ENCODE measurements at places on chromosomes 4 and X. TPM values are rescaled to one million over a fixed set of nuclear protein-coding genes. Genes with fewer than 3 reads are reported as not detected.
A peak's percentile ranks its signal among the peaks of the same experiment; 100 is the strongest.

The ETDC gene
- total RNA-seq, result not detected

The KIAA1210 gene
- total RNA-seq, result not detected

The MTTP gene
- 0.38 TPM for total RNA-seq

GRCh38 chrX:85903692-85904471 lies 143.5 kb downstream of the CHM start:
- DNase-seq, result peak; percentile 45

DNA sequence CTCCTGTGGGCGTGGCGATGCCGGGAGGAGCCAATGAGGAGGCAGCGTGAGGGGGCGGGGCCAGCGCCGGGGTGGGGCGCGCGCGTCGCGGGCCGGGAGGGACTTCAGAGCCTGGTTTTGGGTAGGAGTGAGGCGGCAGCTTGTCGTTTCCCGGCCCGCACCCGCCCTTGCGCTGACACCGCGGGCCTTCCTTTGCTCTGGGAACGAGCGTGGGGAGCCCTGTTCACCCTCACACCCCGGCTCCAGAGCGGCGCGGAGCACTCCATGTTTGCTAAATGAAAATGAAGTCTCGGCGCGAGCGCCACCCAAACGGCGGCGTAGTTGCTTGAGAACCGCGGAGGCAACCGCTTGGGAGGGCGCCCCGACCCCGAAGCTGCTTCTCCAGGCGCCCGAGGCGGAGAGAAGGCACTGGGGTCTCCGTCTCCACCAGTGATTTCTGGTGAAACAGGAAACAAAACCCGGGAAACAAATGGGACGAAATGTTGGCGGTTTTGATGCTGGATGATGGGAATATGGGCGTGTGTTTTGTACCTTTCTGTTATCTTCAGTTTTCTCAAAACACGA lies 497 bp upstream of the GRPEL1 start:
- DNase-seq, result no peak

DNA sequence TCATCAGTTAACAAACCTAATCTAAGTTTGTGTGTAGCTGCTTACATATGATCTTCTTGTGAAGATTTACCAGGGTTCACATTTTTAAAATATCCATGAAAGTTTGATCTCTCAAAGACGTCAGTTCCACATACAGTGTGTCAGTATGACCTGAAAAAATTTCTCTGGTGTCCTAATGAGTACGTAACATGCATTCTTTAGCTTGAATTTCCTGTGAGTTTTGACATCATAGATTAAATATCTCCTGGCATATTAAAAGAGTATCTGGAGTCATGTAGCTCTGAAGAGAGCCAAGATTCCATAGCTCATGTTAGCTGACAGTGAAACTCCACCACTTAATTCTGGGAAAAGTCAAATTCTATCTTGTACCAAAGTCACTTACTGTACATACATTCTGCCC lies 43.9 kb upstream of the PDLIM5 start:
- DNase-seq, result no peak

DNA sequence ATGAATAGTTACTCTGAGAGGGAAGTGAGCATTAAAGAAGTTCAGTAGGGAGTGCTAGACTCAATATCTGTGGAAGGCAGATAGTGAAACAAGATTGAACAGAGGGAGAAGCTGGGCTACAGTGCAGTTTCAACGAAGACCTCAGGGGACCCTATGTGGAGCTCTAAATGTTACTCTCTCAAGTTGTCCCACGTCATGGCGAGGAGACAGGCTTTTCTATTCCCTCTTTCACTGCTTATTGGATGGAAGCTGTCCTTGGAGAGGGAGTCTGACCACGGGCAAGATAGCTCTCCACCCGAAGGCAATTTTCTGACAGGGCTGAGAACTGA lies 42.3 kb upstream of the CCSER1 start:
- no peak for DNase-seq

DNA sequence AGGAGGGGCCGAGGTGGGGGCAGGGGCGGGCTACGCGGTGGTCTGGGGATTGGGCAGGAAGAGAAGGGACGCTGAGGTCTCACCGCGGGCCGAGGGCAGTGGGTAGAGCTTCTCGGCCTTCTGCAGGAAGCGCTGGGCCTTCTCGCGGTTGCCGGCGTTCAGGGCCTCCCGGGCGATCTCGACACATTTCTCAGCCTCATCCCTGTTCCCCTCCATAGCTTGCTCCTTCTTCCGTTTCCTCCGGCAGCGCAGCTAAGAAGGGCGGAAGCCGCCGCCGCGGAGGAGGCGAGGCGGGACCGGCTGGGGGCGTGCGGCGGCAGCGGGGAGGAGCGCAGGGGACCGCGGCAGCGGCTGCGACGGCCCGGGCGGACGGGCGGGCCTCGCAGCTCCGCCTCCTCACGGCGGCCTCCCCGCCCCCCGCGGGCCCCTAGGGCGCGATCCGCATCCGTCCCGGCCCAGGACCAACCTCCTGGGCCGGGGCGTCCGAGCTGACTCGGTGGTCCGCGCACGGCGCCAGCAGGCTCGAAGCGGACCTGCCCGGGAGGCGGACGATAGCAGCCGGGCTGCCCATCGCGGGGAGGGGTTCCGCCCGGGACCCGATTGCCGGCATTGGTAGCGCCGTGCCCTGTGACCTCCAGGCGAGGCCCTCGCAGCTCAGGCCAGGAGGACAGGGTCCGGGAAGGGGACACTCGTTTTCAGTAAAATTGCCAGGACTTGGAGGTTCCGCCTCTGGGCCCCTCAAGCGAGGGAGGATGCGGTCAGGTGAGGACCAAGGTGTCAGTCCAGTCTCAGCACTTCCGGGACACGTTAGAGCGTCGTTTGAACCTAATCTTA lies at the start of gene DNAJB14:
TSS of gene DNAJB14 (minus strand) at position 263 of the 834 bp plus-strand sequence. CDS start at position 216, 47 bp downstream.
- peak; percentile 60 for DNase-seq

All from bronchial epithelial cell (primary cell).